ENCODE measurements at places on chromosomes 12 and 14.

- DNase-seq, result no peak
Measured at GRCh38 chr14:22780941-22781300, 14.4 kb downstream of the OXA1L start.

DNA sequence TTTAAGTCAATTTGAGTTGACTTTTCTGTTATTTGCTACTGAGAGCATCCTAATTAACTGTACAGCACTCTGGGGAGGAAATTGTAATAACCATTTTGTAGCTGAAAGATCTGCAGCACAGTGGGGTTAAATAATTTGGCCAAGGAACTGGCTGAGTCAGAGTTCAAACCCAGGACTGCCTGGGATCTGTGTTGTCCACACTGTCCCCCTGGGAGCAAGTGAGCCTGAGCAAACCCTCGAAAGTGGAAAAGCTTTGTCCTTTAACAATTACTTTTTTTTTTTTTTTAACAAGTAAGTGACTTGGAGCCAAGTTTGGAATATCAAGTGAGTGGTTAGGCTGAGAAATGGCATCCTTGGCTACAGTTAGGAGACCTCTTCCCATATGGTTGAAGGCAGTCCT is 247.2 kb upstream of the CCDC196 start:
- DNase-seq, result no peak

DNA sequence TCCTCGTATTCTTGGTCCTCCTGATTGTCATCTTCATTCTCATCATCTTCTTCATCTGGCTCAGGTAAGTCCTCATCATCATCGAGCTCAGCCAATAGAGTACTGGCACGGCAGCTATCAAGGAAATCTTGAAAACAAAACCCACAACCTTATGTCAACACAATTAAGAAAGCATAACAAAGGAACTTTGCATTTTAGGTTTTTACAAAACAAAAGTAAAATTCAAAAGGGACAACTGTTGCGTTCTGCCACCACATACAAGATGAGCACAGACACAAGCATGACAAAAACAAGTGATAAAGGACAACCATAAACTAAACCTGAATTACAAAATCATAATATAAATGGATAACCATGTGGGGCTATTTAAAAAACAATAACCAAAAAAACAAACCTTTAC is 84.7 kb downstream of the HECTD1 start:
- DNase-seq, result no peak

DNA sequence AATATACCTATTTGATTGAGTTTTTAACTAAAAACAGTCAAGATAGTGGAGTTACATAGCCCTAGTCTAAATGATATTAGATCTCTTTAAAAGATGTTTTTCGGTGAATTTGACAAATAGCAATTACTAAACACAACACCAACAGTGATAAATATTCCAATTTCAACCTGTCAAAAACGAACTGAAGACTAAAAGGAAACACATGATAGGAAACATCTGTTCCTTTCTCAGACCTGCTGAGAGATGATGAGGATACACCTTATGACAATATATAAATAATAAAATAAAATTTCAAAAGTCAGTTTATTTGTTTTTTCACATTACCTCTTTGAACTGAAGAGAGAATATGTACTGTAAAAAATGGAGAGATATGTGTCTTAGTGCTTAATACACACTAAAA is 232.7 kb downstream of the RASSF9 start:
- no peak for DNase-seq

DNA sequence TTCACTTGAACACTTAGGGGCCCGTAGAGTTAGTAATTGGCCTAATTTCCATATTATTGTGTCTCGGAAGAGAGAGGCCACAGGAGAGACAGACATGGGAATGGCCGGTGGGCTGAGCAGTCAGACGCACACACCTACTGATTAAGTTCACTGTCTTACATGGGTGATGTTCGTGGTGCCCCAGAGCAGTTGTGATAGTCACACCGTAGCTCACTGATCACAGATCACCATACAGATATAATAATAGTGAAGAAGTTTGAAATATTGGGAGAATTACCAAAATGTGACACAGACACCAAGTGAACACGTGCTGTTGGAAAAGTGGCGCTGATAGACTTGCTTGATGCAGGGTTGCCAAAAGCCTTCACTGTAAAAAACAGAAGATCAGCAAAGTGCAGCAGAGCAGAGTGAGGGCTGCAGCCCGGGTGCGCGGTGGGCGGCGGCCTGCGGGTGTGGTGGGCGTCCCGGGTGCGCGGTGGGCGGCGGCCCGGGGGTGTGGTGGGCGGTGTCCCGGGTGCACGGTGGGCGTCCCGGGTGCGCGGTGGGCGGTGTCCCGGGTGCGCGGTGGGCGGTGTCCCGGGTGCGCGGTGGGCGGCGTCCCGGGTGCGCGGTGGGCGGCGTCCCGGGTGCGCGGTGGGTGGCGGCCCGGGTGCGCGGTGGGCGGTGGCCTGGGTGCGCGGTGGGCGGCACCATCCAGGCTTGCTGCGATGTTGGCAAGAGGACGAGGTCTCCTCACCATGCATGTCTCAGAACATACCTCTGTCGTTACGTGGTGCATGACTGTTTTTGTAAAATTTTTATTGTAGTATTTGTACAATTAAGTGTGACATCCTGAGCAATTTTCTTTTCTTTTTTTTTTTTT is 34.3 kb upstream of the TEX22 start:
- DNase-seq, result peak; percentile 75

DNA sequence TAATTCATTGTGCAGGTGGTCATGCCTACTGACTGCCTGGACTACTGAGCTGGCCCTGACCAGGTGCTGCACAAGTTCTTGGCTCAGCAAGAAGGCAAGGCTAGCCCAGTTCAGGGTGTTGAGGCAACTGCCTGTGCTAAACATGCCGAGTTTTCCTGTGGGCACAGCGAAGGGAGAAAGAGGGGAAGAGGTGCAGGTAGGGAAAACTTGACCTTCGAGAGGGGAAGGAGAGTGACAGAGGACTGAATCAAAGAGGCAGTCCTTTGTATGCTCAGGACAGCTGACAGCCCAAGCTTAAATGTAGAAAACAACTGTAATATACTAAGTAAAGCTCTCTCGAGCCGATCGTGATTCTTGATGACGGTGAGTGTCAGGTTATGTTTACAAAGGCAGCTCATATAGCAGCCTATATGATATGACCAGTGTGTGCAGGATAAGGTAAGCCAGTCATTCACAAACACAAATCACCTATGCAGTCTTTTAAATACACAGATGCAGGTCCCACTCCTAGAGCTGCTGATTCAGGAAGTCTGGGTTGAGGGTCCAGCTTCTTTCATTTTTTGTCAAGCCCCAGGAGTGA is 2.6 kb downstream of the IRAK3 start:
- no peak for DNase-seq

GRCh38 chr14:55897031-55897430 is 221.2 kb upstream of the PELI2 start:
- DNase-seq, result no peak

DNA sequence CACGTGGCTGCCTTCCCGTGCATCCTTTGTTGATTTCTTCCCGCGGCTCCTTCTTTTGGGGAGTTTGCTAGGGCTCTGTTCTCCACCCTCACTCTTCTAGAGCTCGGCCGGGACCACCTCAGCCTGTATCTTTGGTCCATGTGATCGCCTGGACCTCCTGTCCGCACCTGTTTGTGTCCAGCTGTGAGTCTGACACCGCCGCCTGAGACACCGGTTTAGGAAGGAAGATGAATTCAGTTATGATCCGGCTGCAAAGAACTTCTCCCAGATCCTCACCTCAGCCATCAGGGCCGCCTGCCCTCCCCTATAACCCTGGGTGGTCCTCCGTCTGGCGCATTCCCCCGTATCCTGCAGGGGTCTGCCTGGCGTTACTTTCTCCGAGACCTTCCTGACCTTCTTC is 690 bp upstream of the TDRD9 start:
- no peak for DNase-seq

GRCh38 chr14:105275267-105275946 is 25.4 kb downstream of the BRF1 start:
- peak; percentile 27 for DNase-seq

DNA sequence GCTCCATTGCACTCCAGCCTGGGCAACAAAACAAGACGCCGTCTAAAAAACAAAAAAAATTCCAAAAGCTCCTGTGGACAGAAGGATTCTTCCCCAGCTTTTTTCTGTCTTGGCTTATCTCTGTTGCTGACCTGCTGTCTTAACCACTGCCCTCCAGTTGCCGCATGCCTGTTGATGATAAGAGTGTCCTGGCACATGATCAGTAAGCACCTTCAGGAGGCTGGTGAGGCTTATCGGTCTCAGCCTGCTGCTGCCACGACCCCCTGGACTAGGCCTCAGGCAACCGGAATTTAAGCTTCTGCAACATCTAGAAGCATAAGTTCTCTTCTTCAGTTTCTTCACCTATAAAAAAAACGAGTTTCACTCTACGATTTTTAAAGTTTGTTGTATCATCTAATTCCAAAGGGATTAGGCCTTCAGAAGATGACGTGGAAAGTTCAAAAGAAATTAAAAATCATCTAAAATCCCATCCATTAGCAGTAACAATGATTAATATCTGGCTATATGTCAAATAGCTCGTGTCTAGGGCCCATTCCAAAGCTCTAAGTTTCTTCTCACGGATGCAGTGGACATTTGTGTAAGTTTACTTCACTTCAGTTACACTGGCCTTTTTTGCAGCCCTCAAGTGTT is 46.4 kb downstream of the RESF1 start:
- DNase-seq, result no peak

DNA sequence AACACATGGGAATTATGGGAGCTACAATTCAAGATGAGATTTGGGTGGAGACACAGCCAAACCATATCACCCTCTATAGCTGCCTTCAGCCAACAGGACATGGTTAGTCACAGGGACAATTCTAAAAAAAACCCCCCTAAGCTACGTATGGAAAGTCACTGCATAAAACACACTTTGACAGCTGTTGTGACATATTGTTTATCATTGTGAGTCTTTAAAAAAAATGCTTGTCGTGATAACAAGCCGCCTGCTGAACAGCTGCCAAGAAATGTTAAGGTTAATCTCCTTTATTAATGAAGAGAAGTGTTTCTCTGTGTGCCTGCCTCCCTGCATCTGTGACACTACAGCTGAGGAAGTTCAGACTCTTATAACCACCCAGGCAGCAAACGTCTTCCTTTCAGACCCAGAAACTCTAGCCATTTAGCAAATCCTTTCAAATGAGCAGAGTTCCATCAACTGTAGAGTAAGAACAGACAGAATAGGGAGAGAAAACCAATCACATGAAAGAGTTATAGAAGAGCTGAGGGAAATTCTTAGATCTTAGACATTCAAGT is 1459.6 kb upstream of the TMEM132C start:
- no peak for DNase-seq

- no peak for DNase-seq
Measured at GRCh38 chr12:12072064-12072760, 1.5 kb downstream of the BCL2L14 start.

- DNase-seq, result no peak
Measured at GRCh38 chr12:131204416-131205274, 250.9 kb downstream of the ADGRD1 start.

DNA sequence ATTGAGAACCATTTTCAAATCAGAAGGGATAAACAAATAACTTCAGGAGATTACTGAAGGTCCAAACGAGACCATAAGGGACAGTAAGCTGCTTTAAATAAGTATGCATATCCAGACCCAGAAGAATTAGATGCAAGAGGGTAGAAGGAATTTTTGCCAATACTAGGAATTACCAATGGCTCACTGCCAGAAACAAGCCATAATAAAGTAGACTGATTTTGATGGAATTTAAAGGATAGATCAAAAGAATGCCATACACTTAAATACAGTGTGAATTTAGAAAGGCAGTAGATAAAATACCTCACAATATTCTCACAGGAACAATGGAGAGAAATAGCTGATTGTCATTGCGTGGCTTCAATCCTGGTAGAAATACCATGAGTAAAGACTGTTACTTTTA is 5.3 kb downstream of the ANKS1B start:
- DNase-seq, result no peak

GRCh38 chr14:22379727-22380126 is 209.3 kb downstream of the DAD1 start:
- peak; percentile 22 for DNase-seq

DNA sequence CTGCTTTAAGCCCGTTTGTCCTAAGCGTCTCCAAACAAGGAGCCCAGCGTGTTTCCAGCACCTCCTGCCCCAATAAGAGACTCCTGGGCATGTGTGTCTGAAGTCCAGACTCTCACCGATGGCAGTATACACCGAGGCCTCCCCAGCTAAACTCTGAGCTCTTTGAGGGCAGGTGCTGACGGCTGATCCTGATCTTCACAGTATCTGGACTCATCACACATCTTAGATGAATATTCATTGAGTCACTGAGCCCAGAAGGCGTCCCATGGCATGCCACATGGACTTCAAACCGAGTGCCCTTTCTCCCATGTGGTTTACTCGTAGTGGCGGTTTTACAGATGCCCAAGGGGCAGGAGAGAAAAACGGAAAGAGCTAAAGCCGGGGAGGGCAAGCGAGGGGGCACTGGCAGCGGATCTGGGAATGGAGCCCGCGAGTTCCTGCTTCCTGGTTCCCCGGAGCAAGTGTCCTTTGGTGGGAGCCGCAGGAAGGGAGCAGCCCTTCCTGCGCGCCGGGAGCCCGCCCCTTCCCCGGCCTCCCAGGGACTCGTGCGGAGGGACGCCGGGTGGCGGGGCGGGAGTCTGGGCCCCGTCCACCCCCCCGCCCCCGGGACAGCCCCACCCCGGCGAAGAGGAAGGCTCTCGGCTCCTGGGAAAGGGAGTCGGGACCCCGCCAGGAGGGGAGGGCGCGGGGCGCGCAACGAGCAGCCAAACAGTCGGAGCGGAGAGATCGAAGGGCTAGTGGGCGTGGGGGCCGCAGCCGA is 585 bp upstream of the TEAD4 start:
- peak; percentile 72 for DNase-seq

DNA sequence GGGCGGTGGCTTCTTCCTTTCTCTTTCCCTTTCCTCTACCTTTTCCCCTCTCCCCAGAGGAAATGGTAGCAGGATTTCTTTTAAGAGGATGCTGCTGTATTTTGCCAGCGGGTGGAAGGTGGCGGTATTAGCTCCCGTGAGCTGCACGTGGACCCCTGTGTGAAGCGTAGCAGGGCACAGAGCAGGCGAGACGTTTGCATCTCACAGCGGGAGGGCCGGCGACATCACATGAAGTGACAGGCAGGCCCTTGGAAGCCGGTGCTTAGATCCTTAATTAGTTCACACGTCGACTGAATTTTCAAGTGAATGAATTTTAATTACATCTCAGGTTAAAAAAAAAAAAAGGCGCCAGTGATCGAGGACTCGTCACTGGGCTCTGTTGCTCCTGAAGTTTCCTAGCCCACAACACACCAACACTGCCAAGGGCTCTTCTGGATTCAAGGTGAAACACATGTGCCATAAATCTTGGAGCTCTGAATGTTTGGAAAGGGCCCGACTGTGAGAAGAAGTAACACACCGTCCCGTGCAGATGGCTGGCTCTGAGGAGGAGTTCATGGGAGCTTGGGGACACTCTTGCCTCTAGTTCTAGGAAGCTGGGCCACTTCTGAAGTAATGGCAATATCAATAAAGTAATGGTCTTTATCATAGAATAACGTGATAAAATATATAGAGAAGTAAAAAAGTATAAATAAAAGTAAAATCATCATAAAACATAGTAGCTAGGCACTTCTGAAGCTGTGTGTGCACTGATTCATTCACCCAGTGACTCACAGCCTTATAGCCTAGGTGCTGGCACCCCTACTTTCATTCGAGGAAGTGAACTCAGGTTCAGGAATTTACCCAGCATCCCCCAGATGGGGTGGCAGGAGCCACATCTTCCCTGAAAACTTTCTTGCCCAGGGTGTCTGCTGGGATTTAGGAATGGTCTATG is 75.3 kb downstream of the AACS start:
- DNase-seq, result peak; percentile 80

- DNase-seq, result no peak
Measured at GRCh38 chr14:90976101-90976500, 84.3 kb downstream of the RPS6KA5 start.

- no peak for DNase-seq
Measured at GRCh38 chr14:87934185-87934584, 58.8 kb downstream of the GALC start.
